Urinary bladder (tissue), 4 donors: ENCODE measurements at places on chromosomes 3 and 15.

DNA sequence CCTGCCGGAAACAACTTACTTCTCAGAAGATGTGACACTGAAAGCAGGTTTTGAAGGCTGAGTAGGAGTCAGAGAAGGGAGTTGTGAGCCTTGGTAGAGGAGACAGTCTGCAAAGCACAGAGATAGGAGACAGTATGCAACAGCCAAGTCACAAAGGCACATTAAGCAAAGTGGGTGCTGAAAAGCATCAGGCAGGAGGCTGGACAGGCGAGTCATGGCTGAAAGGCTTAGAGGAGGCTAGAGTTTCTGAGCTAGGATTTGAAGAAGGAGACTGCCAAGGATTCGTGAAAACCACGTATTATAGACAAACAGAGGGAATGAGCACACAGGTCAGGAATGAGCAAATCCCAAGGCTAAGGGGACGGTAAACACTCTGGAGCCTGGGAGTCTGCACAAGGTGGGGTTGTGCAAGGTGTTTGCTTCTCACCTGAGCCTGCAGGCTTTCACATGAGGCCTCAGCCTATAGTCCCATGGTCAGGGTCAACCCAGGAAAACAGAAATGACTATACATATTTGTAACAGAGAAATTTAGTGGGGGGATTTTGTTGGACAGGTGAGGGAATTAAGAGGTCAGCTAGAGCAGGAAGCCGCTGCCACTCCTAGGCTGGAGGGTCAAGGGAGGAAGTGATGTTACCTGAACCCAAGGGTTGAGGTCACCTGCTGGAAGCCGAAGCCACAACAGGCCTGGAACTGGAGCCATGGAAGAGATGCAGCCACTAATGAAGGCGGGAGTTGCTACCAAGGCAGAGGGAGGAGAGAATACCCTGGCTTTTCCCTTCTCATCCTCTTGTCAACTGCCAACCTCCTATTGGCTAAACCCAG is 23.1 kb upstream of the TRIM71 start:
- no peak for DNase-seq

GRCh38 chr3:192802957-192803899 is 75.9 kb upstream of the FGF12 start:
- no peak for DNase-seq

- peak; percentile 59 for DNase-seq
Observed at GRCh38 chr3:105368566-105369499, 2.1 kb downstream of the ALCAM start.

DNA sequence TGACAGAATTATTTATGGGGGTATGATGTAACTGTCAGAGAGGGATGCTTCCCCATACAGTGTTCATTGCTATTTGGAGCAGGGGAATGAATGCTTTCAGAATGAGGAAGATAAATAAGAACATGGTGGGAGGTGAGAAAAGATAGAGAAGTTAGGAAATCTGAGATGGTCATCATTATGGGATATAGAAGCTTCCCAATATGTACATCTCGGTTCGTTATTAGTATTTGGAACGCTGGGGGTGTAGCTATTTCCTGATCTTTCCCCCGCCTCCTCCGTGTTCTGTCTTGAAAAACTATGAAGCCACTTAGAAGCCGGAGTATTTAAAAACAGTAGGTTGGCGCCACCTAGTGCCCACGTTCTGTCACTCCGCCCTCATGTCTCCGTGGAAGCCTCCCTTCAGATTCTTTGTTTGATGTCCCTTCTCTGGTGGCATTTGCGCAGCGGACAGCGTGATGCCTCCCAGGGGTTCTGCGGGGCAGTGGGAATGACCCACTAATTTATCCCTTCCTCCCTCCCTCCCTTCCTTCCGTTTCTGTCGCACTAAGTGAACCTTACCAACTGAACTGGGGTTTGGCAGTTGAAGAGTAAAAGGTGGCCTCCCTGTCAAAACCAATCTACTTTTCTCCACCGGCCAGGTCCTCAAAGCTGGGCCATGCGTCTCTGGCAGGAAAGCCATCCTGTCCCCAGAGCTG is 184.5 kb downstream of the FEZF2 start:
- peak; percentile 59 for DNase-seq

DNA sequence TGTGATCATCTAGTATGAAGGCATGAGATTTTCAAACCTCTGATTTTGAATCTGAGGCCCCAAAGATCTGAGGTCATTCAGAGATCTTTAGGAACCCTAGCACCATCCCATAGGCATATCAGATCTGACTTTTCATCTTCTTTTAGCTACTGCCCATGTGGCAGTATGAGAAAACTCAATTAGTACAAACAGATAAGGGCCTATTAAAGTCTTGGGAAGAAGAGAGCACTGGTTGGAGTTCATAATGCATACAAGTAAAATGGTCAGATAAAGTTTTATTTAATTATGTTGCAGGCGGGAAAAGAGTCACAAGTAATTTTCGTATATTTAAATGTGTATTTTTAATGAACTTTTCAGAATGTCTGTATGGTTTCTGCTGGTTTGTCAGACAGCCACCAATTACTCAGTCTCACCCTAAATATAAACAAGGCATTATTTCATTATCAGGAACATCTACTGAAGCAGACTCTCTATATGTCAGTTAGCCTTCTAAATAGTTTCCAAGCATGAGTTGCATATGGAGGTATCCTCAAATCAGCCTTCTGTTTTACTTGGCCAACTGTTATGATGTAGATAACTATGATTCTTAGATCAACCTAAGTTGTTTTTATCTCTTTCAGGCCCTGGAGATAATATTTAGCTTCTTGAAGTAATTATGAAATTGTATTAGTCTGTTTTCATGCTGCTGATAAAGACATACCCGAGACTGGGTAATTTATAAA is 340.3 kb upstream of the TBC1D5 start:
- DNase-seq, result no peak

- no peak for DNase-seq
Observed at GRCh38 chr15:44034933-44035624, 160.0 kb downstream of the FRMD5 start.

DNA sequence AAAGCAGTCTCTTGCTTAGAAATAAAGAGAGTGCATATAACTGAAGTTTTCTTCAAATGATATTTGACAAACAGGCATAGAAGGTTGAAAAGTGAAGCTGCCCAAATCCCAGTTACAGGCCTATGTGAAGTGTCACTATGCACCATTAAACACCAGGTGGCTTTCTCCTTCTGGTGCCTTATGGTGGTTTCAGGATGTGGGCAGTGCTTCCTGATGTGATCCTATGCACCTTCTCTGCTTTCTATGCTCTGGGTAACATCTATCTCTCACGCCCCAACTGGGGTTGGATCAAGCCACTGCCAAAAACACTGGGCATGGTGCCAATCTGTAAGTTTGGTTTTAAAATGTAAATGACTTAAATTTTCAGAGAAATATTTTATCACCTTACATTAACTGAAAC is 744.7 kb downstream of the TUSC7 start:
- no peak for DNase-seq

GRCh38 chr15:34725556-34725955 is 29.2 kb downstream of the GJD2 start:
- no peak for DNase-seq

DNA sequence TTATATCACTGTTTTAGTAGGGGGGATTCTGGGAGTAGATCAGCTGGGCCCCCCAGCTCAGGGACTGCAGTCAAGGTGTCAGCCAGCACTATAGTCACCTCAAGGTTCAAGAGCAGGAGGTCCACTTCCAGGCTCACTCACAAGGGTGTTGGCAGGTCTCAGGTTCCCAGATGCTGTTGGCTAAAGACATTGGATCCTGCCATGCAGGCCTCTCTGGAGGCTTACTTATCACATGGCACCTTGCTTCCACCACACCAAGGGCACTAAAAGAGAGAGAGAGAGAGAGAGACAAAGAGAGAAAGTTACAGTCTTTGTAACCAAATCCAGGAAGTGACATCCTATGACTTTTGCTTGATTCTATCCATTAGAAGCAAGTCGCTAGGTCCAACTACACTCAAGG is 7.5 kb upstream of the PPP1R14D start:
- DNase-seq, result no peak

DNA sequence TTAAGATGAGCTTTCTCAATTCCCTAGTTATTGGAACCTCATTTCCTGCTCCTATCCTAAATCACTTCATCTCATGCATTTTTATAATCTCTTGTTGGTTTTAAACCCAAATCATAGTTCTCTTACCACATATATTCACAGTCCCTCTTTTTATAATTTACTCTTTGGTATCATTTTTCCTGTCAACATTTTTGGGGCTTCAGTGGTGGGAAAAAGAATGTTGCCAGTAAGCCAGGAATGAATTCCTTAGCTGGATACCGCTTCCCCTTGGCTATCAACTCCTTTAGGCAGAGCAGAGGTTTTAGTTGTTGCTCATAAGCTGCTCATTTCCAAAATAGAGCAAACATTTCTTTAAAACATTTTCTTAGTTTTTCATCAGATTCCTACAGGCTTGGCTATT is 112.3 kb downstream of the GALK2 start:
- DNase-seq, result no peak

GRCh38 chr15:48283396-48284145 is 47.7 kb upstream of the DUT start:
- peak; percentile 14 for DNase-seq

GRCh38 chr3:178454726-178455125 is 81.5 kb upstream of the KCNMB2 start:
- DNase-seq, result no peak

DNA sequence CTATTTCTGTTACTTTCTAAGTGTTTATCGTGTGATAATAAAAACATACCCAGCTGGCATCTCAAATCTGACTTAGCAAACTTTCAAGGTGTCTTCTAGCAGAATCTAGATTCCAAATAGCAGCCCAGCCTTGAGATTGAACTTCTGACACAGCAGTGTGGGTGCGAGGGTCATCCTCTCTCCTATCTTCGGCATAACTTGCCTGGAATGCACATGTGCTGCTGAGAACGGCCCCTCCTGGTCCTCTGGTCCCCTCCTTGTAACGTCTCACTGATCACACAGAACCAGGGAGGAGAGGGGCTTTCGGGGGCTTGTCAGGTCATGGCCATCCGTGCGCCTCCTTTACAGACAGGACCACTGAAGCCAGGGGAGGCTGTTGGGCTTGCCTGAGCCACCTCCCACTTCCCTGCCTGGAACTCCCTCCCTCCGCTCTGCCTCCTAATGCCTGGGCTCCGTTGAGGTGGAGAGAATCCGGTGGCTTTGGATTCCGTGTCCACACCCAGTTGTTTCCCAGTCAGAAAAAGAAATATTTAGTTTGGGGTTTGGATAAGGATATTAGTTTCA is 344.4 kb upstream of the C2CD4B start:
- DNase-seq, result no peak

DNA sequence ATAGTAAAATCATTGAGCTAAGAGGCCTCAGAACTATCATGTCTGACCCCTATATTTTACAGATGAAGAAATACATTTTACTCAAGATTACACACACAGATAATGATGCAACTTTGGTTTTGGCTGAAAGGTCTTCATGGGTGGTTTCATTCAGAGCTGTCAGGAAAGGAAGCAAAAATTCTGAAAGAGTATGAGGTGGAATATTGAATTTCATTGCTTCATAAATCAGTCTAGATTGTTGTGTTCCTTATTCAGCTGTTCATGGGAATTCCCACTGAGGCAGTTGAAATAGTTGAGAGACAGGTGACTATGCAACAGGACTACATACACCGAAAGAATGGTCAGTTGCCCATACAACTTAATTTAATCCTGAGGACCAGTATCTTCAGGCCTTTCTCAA is 39.4 kb downstream of the CD200 start:
- no peak for DNase-seq

DNA sequence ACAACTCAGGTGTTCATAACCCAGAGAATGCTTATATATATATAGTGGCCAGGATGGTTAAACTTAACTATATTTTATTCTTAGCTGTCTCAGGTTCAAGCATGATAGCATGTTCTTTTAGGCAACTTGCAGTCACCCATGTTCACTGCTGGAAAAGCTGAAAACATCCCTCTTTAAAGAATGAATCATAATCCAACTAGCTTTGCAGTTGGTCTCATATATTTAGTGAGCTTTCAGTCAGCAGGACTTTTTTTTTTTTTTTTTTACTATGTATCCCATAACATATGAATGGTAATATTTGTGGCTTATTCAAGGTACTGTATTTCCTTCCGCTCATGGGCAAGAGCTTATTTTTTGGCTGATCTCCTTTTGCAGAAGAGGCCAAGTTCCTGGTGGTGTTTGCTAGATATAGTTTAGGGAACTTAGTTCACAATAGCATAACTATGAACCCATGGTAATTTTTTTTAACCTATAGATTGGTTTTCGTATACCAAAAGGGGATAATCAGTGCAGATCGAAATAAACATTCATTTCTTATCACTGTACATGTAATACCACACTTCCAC is 77.6 kb downstream of the CMSS1 start:
- no peak for DNase-seq

DNA sequence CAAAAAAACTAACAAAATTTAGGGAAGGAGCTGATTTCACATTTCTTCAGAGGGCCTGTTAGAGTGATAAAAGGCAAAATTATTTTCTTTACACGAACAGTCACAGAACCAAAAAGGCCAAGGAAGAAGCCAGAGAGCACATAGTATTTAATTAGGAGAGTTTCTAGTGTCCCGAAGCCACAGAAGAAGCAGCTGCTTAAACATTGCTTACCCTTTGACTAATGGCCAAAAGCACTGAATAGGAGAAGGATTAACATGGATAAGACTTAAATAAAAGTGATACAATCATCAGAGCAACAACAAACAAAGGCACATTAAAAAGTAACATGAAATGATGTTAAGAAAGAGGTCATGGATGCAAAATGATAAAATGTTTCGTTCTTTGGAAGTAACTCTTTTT is 98.6 kb downstream of the CHL1 start:
- DNase-seq, result no peak

DNA sequence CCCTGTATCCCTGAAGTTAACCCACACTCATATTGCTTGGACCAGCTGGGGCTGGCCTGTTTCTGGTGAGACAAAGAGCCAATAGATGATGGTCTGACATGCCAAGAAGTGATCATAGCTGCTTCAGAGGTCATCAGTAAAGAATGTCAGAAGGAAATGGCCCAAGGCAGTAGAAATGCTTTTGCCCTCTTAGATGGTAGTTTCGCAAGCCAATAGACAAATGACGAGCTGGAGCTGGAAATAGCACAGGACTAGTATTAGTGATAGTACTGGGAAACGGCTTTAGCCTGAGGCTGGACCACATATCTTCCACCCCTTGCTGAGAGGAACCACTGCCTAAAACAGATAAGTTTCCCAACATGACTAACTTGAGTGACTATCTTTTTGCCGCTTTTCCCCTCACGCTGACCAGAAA is 176.1 kb upstream of the THBS1 start:
- DNase-seq, result no peak

GRCh38 chr15:48126667-48127355 is 6.0 kb downstream of the SLC24A5 start:
- DNase-seq, result no peak
